ENCODE measurements at places on chromosomes 5 and 9.

- no peak for DNase-seq
Measured at GRCh38 chr5:65855766-65856315, 70.5 kb upstream of the ERBIN start.

DNA sequence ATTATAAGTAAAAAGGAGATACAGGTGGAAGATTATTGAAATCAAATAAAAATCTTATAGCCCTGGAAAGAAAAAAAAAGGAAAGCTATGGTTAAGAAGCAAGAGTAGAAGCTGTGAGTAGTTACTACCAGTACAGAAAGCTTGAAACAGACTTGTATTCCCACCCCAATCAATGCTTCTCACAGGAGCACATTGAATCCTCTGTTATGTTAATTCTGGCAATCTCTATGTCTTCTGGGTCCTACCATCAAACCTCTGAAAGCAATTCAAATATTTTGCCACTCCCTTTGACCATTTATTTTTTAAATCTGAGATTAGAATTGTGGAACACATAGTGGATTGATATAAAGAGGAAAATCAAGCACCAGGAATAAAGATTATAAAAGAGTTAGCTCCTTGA lies 186.5 kb downstream of the MEF2C start:
- DNase-seq, result no peak

DNA sequence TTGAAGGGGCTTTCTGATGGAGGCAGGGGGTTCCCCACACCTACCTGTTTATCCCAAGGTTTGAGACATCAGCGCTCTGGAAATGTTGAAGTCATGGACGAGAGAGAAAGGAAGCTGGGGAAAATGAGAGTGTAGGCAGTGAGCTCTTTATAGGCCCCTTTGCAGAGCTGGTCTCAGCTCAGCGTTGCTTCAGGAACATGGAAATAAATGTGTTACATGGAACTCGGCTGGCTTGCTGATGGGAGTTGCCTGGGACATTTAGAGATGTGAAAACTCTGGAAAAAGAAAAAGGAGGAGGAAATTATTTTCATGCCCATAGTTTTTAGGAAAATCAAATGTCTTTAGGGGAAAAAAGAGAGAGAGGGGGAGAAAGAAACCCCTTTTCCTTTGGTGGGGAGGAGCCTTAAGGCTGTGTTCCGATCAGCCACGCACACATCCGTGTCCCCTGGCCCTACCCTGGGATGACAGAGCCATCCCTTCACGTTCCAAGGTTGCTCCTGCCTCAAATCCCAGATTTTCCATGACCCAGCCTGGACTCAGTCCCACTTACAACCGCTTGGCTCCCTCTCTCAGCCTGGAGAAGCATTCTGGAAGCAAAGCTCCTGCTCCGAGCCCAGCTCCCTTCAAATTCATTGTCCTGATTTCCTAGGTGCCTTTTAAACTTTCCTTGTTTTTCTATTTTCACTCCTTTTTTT lies 78.3 kb downstream of the COL27A1 start:
- DNase-seq, result no peak

GRCh38 chr5:10157085-10157669 lies 92.5 kb downstream of the ATPSCKMT start:
- no peak for DNase-seq

- DNase-seq, result no peak
Measured at GRCh38 chr5:137441476-137441875, 57.6 kb downstream of the SPOCK1 start.

DNA sequence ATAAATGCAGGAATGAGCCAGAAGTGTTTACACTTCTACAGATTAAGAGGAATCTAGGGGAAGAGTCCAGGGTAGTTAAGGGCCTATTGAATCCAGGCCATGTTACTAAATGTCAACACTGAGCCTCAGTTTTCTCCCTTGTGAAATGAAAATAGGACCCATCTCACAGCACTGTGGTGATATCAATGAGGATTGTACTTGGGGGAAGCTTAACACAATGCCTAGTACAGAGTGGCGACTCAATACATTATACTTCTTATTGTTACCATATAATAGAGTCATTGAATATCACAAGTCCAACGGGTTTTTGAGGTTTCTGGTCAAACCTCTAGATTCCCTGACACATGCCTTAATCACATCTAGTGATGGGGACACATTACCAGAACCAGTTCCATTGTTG lies 4.6 kb downstream of the TRUB2 start:
- DNase-seq, result no peak

DNA sequence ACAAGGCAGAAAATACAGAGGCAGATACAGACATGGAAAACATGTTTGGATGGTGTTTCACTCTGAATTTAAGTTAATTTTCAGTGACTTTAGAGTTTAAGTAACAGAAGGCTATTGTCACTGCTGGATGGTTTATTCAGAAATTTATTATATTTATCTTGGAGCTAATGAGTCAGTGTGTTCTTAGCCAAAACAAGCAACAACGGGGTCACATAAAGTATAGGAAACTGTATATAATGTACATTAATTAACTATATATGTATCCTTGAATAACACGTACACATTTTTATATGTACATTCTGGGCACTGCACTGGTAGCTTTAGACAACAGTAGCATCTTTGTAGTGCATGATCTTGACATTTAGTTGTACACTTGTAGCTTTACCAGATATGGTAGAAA lies 30.7 kb downstream of the CYLC2 start:
- no peak for DNase-seq

- DNase-seq, result no peak
Measured at GRCh38 chr5:88925692-88926490, 42.9 kb upstream of the MEF2C start.

- DNase-seq, result no peak
Measured at GRCh38 chr5:61910771-61911170, 395.2 kb upstream of the KIF2A start.

DNA sequence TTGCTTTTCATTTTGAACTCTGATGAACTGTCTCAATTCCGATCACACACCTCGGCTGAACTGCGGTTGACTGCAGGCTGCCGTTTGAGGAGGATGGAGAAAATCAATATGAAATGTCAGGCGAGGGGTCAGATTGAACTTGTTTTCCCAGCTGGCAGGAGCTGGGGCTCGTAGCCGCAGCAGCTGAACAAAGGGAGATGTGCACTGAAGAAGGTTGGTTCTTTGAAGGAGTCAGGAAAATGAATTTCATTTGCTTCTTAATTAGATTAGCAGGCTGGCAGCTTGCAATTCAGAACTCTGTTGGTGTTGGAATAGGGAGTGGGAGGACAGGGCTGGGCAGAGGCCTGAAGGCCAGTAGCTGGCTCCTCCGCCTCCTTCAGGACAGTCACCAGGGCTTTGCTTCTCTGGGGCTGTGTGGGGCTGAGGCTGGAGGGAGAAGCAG lies 117.4 kb upstream of the GPR151 start:
- DNase-seq, result no peak

- DNase-seq, result no peak
Measured at GRCh38 chr5:95350631-95351030, 40.5 kb upstream of the FAM81B start.

- DNase-seq, result no peak
Measured at GRCh38 chr5:155085282-155085989, 71.9 kb downstream of the KIF4B start.

- DNase-seq, result no peak
Measured at GRCh38 chr5:96651948-96652753, 10.0 kb upstream of the CAST start.

GRCh38 chr5:160486573-160486972 lies 64.9 kb downstream of the PTTG1 start:
- no peak for DNase-seq

DNA sequence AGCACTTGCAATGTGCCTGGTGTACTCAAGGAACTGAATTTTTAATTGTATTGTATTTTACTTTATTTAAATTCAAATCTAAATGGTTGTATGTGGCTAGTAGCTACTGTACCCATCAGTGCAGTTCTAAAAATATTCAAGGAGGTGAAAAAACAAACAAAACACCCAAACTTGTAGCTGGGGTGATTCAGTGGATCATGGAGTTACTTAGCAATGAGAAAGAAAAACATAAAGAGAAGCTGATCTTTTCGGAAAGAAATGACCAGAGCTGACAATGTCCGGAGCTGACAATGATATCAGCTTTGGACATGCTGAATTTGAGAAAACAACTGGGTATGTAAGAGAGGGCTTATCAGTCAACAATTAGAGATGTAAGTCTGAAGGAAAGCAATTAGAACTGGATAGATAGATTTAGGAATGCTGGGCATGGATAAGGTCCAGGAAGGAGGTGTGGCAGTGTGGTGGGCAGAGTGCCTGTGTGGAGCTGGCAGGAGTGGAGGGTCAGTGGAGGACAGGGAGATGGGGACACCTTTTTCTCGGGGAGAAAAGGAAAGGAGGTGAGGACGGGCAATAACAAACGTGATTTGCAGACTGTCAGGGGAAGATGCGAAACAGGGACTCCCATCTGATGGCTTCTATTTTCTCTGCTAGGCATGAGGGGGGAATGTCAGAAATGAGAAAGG lies 113.2 kb downstream of the DCP2 start:
- DNase-seq, result no peak

DNA sequence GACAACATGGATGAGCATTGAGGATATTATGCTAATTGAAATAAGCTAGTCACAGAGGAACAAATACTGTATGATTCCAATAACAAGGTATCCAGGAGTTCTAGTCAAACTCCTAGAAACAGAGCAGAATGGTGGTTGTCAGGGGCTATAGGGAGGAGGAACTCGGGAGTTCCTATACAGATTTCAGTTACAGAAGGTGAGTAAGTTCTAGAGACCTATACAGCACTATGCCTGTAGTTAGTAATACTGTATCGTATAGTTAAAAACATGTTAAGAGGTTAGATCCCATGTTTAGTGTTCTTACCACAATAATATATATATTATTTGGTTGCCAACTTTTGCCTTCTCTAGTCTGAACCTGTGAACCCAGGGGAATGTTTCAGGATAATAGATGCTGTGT lies 7.9 kb upstream of the OXCT1 start:
- DNase-seq, result no peak

DNA sequence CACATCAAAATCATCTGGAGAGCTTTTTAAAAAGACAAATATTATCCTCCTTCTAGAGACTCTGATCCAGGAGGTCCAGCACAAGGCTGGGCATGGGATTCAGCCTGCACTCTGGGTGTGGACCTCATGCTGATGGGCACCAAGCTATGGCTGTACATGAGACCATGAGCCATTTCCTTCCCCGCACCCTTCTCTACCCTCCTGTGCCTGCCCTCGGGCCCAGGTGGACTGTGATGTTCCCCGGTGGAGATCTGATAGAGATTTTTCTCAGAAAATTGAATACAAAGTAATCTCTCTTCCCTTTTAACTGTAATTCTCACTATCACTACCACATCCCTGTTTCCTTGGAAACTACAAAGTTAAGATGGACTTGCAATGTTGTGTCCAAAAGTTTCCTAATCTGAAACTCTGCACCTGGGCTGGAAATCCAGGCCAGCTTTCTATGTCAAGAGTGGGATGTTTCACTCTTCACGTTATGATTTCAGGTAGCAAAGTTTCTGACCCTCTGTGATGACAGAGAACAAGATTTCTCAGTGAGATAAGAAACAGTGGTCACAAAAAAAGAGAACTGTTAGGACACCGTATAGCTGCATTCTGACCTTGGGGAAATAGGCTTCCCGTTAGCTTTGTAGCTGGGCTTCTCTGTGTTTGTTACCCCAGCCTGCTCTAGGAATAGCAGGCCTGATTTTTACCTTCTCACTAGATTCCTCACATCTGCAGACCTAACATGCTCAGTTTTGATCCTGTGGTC lies 11.5 kb downstream of the SFXN1 start:
- DNase-seq, result no peak

DNA sequence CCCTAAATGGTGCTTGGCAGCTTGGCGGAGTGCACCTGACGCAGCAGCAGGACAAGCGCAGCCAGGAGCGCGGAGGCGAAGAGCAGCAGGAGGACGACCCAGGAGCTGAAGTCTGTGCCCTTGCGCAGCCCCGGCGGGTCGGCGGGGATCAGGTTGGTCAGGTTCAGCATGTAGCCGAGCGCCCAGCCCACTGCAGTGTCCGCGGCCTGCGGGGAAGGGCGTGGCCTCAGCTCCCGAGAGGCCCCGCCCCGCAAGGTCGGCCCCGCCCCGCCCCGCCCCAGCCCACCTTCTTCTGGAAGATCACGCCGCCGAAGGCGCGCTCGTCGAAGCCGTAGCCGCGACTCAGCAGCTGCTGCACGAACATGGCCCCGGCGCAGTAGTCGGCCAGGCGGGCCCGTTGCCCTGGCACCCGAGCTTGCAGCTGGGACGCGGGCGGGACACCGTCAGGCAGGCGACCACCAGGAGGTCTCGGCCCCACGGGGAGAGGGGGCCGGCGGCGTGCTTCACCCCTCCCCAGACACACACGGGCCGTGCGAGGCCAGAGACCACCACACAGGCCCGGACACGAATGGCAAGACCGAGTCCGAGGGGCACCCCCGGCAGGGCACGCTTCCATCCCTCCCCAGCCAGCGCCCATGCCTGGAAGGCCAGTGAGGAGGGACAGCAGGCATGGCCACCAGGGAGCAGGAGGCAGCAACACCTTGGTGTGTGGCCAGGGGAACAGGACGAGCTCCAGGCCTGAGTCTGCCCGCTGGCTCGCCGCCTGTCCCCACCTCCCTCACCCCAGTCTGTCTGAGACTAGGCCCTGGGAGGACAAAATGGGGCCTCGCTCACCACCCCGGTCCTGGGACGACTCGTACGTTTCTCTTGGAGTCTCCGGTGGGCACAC lies 2.9 kb upstream of the NPDC1 start:
- no peak for DNase-seq

DNA sequence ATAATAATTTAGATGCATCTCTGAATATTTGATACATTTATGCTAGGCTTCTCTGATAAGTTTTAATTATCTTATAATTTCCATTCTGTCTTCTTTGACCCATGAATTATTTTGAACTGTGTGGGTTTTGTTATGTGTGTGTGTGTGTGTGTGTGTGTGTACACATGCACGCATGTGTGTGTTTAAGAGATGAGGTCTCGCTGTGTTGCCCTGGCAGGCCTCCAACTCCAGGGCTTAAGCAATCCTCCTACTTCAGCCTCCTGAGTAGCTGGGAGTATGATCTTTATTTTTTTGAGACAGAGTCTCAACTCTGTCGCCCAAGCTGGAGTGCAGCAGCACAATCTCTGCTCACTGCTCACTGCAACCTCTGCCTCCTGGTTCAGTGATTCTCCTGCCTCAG lies 75.4 kb downstream of the NDUFAF2 start:
- no peak for DNase-seq

- DNase-seq, result peak; percentile 15
Measured at GRCh38 chr5:96146675-96147074, 185.0 kb upstream of the ELL2 start.

DNA sequence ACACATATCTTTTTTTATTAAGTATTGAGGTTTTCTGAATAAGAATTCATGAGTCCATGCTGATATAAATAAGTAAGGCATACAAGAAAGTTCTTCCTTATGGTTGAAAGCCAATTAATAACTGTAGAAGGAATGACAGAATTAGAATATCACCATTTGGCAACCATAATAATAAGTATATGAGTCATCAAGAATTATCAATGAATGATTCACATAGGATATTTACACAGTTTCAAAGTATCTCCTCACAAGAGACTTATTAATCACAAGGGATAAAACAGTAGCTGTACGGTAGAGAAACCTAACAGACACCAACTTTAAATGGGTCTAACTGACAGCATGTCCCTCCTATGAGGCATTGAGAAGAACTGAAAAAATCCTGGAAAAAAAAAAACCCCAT lies 161.6 kb downstream of the NR3C1 start:
- DNase-seq, result no peak

DNA sequence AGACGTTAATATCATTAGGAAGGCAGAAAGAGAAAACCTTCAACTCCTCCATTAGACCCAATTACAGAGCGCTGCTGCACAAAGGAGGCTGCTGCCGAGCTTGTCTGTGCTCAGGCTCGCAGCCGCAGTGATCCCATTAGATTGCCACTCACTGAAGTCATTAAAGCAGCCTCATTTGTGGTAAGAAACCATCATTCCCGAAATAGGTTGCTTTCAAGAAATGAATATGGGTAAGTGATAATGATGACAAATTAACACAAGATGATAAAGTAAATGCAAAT lies 137.2 kb downstream of the CAVIN4 start:
- DNase-seq, result no peak
